Activated CD4-positive, alpha-beta T cell treated with anti-CD3 and anti-CD28 coated beads, Interleukin-2, amount 10 ng/mL, durations not matched to agents 7 days and 5 days (primary cell): ENCODE measurements at places on chromosomes 4 and X. TPM values are rescaled to one million over a fixed set of nuclear protein-coding genes. Genes with fewer than 3 reads are reported as not detected.

The TMEM144 gene
- total RNA-seq, result not detected

The GUCY1A1 gene
- total RNA-seq, result not detected

The DLG3 gene
- 20.1 TPM for total RNA-seq

The ELOVL6 gene
- total RNA-seq, result 16.0 TPM

The CT45A5 gene
- total RNA-seq, result not detected

The ETDB gene
- total RNA-seq, result not detected

The SLITRK2 gene
- total RNA-seq, result not detected

The HSFX1 gene
- 0.89 TPM for total RNA-seq

The DYNLT3 gene
- total RNA-seq, result 13.1 TPM

The NPY1R gene
- not detected for total RNA-seq
